ENCODE measurements at places on chromosomes 6 and 20.

- DNase-seq, result no peak
Observed at GRCh38 chr6:19668710-19669109, 168.5 kb upstream of the ID4 start.

- DNase-seq, result no peak
Observed at GRCh38 chr20:38198238-38198861, 33.3 kb upstream of the TGM2 start.

- DNase-seq, result no peak
Observed at GRCh38 chr6:28424163-28424562, 19.1 kb downstream of the ZSCAN23 start.

DNA sequence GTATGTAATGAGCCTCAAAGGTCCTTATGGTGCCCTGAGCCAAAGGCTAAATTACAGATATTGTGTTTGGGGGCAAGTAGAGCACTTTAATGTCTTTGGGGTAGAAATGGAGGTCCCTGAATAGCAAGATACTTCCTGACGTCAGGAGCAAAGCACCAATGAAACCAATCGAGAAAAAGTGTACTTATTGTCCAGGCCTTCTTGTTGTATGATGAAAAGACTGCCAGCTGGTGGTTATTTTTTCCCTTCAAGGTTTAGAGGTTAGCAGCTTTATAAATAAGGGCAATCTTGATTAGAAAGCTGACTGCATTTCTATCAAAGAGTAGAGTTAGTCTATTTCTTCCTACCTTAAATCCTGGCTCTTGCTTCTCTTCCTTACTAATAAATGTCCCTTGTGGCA lies 76.1 kb upstream of the HSF2 start:
- DNase-seq, result no peak

DNA sequence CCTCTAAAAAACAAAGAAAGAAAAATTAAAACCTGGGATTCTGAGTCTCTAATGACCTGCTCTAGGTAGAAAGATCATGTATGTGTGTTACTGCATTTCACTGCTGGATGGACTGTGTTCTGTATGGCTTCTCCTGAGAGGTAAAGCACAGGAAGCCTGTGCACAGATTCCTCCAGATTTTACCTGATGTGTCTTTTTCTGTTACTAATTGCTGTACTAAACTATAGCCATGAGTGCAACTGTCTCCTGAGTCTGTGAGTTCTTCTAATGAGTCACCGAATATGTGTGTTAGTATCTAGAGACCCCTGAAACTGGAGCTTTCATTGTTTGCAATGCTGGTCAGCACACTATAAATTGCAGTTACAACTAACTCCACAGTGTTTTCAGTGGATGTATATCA lies 270.8 kb downstream of the CDKAL1 start:
- DNase-seq, result no peak

DNA sequence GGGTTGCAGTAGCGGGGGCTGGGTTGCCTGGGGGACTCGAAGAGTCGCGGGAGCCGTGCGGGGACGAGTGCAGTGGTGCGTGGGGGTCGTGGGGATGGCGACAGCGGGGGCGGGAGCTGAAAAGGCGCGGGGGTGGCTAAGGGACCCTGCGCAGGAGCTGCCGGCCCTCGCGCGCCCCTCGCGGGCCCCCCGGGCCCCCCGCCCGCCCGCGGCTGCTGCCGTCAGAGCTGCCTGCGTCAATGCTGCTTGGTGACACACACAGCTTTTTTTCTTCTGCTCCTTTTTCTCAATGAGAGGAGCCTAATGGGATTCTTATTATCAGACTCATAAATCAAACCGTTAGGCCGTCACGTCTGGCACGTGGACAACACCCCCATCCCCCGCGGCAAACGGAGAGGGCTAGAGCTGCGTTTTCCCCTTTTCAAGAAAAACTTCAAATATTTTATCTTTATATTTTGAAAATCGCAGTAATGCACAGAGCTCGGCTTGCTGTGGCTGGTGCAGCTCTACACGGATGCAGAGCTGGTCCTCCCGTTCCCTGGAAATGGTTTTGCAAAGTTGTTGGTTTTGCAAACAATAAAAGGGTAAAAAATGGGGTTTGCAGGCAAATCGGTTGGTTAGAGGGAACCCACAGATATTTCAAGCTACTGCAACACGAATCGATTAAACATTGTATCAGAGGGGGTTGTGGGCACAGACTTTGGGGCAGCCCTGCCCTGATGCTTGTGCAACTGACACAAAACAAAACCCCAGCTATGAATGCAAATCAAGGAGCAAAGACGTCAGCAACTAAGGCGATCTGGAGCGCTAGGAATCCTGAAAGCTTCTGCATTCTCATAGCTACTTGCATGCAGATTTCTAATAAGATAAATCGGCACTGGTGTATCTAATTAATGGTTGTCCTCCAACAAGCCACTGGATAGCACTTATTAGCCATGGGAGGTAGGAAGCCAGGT lies 161.4 kb downstream of the TBXT start:
- no peak for DNase-seq

All from T-helper 2 cell (primary cell).